ENCODE measurements at places on chromosomes 7 and 10.

- no peak for DNase-seq
Observed at GRCh38 chr7:111091593-111092358, 849 bp downstream of the LRRN3 start.

GRCh38 chr10:50516171-50516570 is 107.6 kb downstream of the SGMS1 start:
- DNase-seq = no peak

DNA sequence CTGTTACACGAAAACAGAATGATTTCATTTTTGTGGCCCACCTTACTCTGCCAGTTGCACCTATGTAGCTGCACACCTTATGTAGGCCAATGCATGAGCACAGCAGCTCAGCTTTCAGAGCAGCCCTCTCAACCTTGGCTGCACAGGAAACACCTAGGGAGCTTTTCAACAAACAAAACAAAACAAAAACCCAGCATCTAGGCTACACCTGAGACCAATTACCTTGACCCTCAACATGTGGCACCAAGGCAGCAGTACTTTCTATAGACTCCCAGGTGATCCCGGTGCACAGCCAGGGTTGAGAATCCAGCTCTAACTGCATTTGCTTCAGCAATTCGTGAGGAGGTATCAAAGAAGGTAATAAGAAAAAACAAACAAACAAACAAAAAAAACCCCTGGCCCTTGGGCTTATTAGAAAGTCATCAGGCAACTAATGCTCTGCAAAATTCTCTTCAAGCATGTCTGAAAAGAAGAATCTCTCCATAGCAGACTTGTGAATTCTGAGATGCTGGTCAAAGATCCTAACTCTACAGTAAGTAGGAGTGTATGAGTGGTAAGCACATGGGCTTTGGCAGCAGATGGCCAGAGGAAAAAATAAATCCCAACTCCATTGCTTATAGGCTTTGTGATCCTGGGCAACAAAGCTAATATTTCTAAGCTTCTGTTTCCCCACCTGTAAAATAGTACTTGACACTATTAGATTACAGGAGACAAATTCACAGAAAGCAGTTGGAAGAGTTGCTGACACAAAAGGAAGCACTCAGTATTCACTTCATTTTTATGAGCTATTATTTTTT is 113.4 kb upstream of the NOBOX start:
- DNase-seq = no peak

DNA sequence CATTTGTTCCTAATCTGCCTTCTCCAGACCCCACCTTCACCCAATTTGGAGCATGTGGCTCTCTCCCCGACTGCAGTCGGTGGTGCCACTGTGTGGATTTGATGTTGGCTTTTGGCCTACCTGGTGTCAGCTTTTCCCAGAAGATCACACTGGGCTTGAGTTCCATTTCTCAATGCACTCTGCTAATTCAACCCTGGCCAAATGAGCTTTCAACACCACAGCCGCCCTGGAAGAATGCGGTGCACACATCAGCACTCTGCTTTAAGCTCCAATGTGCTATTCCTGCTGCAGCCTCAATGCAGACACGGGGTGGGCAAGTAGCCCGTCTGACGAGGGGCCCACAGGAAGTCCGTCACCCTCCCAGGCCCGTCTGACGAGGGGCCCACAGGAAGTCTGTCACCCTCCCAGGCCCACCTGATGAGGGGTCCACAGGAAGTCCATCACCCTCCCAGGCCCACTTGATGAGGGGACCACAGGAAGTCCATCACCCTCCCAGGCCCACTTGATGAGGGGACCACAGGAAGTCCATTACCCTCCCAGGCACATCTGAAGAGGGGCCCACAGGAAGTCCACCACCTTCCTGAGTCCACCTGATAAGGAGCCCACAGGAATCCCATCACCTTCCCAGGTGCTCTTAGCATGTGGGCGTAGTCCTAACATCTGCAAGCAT is 64.4 kb downstream of the ASB13 start:
- DNase-seq = no peak

DNA sequence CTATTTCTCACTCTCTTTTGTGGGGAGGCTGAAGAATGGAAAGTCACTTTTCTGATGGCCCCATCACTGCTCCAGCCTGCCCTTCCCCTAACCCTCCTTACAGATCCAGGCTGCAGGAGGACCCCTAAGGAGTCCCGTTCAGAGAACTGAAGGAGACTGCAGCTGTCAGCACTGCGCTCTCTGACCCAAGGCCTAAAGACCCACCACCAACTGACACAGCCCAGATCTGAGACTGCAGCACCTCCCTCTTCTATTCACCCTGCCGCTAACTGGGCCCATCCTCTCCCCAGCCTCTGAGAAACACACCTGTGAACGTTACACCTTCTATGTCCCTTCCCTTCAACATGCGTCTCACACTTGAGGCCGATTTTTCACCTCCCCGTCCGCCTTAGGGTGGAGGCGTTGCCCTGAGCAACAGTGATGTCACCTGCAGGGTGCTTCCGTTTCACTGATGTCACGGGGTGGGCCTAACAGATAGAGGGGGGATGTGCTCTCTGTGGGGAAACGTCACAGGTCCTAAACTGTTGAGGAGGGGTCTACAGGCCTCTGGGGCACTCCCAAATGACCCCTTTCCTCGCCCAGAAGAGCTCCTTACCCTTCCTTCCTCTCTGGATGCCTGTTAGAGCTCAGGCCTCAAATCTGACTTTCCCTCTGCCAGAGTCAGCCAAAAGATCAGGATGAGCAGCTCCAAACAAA is 5.1 kb downstream of the ITPRIP start:
- no peak for DNase-seq

DNA sequence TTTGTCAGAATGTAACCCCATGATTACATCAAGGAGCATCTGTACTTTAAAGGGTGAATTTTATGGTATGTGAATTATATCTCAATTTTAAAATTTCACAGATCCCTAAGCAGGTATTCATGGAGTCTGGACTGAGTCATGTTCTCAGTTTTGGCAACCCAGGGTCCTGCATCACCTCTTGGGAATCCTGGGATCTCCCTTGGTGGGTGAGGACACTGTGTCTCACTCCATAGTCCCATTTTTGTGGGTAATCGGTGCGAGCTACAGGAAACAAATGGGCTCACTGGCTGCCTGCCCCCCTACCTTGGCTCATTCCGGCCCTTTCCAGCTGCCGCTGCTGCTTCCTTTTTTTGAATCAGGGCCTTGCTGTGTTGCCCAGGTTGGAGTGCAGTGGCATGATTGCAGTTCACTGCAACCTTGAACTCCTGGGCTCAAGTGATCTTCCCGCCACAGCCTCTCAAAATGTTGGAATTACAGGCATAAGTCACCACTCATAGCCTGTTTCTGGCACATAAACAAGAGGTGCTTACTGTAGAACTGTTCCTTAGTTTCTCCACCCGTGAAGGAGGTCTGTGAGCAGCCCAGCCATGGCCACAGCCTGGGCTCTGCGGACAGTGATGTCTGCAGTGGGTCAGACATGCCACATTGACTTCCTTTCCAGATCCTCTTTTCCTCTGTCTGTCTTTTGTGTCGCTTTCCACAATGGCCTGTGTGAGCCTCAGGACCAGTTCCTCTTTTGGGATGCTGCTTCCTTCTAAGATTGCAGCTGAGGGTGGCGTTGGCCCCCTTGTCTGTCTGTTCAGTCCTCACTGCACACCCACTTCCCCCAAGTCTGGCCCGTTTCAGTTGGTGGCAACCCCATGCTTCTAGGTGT is 14.5 kb downstream of the PALD1 start:
- peak; percentile 93 for DNase-seq

DNA sequence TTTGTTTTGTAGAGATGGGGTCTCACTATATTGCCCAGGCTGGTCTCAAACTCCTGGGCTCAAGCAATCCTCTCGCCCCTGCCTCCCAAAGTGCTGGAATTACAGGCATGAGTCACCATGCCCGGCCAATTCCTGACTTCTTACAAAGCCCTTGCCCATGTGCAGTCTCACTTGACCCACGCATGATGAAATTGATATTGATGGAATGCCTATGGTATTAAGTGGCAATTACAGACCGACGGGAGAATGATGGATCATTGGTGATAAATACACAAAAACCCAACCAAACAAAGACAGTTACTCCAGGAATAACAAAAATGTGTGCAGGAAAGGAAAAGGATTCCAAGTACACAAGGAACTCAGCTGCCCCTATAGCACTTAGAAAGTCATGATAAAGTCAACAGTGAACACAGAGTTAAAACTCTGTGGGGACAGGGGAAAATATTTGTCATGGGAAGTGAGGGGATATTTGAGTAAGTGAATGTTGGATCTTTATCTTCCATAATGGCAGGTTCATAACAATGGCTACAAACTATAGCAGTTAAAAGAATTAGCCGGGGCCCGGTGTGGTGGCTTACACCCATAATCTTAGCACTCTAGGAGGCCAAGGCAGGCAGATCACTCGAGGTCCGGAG is 21.6 kb downstream of the HIP1 start:
- DNase-seq = no peak

DNA sequence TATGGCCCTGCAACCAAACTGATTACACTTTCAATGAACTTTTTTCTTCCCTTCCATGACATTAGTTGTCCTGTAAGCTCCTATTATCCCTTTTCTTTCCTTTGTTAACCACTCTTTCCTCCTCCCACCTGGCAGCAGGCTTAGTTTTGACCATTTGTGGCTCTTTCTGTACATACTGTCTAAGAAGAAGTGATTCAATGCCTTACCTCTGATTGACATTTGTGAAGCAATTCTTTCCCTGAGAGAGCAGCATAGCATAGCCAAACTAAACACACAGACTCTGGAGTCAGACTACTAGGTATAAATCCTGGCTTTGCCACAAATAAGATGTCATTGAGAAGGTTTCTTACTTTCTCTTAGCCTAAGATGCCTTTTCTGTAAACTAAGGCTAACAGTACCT is 48.9 kb downstream of the AHR start:
- no peak for DNase-seq

GRCh38 chr7:50723173-50723572 is 59.5 kb downstream of the GRB10 start:
- DNase-seq = no peak

DNA sequence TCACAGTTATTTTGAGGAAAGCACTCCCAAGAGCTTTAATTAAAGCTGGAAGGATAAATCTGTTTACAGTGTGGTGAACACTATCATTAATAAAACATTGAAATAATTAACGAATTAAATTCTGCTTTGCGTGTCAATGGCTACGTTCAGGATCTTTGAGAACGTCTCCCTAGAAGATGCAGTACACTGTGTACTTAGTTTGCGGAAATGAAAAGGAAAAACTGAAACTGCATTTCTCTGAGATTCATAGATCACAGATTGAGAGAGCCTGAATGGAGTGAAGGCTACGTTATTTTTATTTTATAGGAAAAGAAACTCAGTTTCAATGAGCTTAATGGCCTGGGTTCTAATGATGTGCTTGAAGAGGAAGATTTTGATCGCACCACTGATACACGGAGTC is 85.3 kb downstream of the NRP1 start:
- no peak for DNase-seq

DNA sequence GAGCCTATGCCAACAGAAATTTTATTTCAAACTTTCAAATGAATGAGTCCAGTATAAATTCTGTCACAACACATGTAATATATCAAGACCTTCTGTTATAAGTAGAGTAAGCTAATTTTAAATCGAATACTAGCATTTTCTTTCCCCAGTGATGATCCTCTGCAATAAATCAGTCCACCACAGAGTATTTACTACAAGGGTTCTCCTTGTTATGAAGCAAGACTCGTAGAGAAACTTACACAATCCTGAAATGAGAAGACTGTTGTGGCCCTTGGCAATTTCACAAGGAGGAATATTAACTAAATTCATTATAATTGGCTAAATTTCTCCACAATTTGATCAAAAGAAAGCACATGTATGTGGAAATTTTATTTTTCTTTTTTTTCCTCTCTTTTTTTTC is 312.4 kb upstream of the DGKB start:
- no peak for DNase-seq

GRCh38 chr7:131190146-131190545 is 137.5 kb upstream of the MKLN1 start:
- DNase-seq = no peak

DNA sequence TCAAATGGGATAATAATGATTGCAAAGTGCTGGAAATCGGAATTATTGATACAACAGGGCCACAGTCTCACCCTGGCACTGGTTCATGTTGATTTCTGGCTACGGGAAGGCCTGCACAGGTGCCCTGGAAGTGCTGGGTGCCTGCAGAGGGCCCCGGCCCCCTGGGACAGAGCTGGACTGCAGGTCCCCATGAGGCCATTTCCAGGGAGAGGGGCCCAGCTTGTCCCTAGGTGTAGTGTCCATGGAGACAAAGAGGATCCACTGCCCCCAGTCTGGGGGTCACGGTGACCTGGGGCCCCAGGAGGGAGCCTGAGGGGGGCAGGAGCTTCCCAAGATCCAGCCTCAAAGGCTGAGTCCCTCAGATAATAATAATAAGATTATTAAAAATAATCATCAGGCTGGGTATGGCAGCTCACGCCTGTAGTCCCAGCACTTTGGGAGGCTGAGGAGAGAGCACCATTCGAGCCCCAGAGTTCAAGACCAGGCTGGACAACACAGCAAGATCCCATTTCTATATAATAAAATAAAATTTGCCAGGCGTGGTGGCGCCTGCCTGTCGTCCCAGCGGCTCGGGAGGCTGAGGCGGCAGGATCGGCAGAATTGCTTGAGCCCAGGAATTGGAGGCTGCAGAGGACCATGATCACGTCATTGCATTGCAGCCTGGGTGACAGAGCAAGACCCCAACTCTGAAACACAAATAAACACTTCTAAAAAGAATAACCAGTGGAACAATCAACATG is 98.1 kb downstream of the MICALL2 start:
- DNase-seq = no peak

DNA sequence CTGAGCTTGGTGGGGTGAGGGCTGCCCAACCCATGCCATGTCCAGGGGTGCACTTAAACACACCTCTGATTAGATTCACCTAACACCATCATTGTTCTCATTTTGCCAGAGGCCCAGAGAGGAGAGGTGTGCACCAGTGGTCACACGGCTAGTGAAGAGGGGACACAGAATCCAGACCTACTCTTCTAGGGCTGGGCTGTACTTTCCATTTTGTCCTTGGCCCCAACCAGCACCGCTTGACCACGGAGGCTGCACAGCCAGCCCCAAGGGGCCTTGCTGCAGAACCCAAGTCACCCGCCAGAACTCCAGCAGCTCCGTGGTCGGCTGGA is 246 bp upstream of the WDFY4 start:
- DNase-seq = no peak

DNA sequence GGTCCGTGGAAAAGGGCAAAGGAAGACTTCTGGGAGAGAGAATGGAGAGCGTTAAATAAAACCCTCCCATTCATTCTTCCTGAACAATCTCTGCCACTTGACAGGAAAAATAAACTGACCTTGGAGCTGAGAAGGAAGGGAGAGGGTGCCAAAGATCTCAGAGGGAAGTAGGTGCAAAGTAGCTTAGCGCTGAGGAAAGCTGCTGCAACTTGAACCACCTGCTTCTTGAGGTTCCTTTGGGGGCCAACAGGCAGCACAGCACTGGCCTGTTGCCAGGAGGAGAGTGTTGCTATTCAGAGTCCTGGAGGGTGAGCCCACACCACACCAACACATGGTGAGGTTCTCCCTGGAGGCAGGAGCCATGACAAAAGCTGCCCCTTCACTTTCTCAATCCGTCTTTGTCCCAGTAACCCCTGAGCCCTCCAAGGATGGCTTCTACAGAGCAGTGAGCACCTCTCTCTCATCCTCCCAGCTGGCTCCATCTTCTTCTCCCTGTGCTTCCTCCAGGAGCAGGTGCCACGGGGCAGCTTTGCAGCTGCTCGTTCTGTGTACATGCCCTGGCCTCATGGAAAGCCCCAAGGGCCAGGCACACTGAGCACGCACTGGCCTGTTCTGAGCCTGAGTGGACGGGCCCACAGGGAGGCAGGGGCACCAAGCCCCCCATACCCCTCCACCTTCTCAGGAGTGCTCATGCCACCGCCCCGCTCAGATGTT is 101.3 kb downstream of the STRA8 start:
- no peak for DNase-seq

- DNase-seq = peak; percentile 88
Observed at GRCh38 chr7:50307368-50308032, 3.0 kb downstream of the IKZF1 start.

GRCh38 chr10:132226586-132227405 is 40.0 kb downstream of the DPYSL4 start:
- DNase-seq = no peak
